ENCODE measurements at places on chromosomes 7 and 10.
A peak's percentile ranks its signal among the peaks of the same experiment; 100 is the strongest.

GRCh38 chr7:18399436-18400235 lies 95.9 kb upstream of the HDAC9 start:
- no peak for DNase-seq

- no peak for DNase-seq
These were observed 595.2 kb downstream of the SDK1 start for GRCh38 chr7:3896169-3896765.

DNA sequence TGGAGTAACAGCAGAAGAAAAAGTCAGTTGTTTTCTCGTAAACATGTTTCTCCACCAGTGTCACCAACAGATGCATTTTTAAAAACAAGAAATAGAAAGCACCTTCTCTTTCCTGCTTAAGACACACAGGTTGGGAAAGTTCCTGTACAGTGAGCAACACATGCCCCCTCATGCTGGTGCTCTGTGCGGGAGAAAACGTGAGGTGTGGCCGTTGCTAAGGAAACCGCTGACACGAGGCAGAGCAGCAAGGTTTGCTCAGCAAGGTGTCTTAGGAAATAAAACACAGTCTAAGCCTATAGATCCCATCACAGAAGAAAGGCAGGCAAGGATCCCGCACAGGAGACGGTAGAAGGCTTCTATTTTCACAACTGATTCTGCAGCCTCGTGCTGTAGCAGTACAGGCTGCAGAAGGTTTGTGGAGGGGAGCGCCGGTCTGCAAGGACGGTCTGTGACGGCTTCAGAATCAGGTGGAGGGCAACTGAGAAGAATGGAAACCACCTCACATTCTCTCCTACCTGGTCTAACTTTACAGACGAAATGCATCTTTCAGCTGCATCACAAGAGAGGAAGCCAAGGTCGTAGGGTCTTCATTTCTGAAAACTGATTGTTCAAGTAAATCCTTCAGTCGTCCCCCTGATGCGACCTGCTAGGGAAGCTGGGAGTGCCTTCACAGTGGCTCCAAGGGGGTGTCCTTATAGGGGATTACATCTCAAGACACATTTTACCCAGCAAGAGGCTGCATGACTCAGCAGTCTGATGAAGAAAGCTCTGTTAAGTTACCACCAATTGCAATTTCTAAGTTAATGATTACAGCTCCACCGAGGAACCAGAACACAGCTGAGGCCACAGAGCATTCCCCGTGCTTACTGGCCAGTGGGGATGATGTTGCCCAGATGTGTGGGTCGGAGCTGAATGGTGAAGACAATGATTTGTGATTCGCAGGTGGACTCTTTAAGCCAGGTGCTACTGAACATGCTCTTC lies 150.7 kb upstream of the KLF14 start:
- DNase-seq: no peak

GRCh38 chr7:73838642-73839041 lies 3.7 kb downstream of the METTL27 start:
- DNase-seq: no peak

GRCh38 chr7:31284106-31284505 lies 56.4 kb downstream of the NEUROD6 start:
- peak; percentile 3 for DNase-seq

- no peak for DNase-seq
These were observed 62.6 kb downstream of the CUL2 start for GRCh38 chr10:35027567-35027966.

- no peak for DNase-seq
These were observed 55.6 kb downstream of the NRF1 start for GRCh38 chr7:129667116-129667515.

- no peak for DNase-seq
These were observed 52.6 kb downstream of the MACC1 start for GRCh38 chr7:20164425-20165145.

- no peak for DNase-seq
These were observed 190.2 kb downstream of the RELN start for GRCh38 chr7:103799298-103799697.

DNA sequence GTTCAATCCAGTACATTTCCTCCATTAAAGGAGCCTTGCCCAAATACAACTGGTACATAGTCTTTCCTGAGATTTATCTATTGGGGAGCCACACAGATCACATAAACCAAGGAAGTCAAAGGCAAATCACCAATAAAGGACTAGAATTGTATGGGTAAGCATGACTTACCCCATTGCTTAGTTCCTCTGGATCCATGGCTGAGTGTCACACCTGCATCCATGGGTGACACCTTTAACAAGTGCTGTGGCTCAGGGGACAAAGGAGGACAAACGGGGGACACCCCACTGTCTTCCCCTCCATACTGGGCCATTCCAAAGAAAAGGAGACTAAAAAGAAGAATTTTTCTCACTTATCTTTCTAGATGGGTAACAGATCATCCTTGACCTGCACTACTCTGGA lies 30.4 kb downstream of the ZNF92 start:
- peak; percentile 4 for DNase-seq

- DNase-seq: no peak
These were observed at the start of gene TUBAL3 for GRCh38 chr10:5404208-5405041. TUBAL3 (minus strand) TSS chr10:5404828; CDS start chr10:5404792, 36 bp downstream.

GRCh38 chr7:43431020-43431595 lies 151.8 kb upstream of the STK17A start:
- no peak for DNase-seq

DNA sequence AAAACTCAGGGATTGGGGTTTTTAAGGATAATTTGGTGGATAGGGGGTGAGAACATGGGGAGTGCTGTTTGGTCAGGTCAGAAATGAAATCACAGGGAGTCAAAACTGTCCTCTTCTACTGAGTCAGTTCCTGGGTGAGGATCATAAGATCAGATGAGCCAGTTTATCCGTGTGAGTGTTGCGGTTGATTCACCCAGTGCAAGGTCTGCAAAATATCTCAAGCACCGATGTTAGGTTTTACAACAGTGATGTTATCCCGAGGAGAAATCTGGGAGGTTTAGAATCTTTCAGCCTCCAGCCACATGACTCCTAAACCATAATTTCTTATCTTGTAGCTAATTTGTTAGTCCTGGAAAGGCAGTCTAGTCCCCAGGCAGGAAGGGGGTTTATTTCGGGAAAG lies 31.7 kb upstream of the AGR2 start:
- DNase-seq: no peak

GRCh38 chr10:122954731-122955050 lies 664 bp upstream of the C10orf88 start:
- no peak for DNase-seq

GRCh38 chr10:114103284-114103683 lies 59.6 kb downstream of the ADRB1 start:
- DNase-seq: peak; percentile 27

- DNase-seq: no peak
These were observed at the start of gene EGFR for GRCh38 chr7:55018361-55019190. EGFR (plus strand) TSS chr7:55019017; CDS start chr7:55019278, 261 bp downstream.

- DNase-seq: peak; percentile 86
These were observed 19.7 kb downstream of the GOLGA7B start for GRCh38 chr10:97869091-97870042.

- DNase-seq: no peak
These were observed 90.4 kb downstream of the ZMIZ1 start for GRCh38 chr10:79159141-79159651.

GRCh38 chr7:42902331-42902730 lies 9.5 kb downstream of the C7orf25 start:
- no peak for DNase-seq

GRCh38 chr7:138868711-138869110 lies 70.7 kb upstream of the ATP6V0A4 start:
- DNase-seq: no peak

GRCh38 chr7:141991140-141991539 lies 4.5 kb upstream of the MGAM start:
- DNase-seq: no peak

DNA sequence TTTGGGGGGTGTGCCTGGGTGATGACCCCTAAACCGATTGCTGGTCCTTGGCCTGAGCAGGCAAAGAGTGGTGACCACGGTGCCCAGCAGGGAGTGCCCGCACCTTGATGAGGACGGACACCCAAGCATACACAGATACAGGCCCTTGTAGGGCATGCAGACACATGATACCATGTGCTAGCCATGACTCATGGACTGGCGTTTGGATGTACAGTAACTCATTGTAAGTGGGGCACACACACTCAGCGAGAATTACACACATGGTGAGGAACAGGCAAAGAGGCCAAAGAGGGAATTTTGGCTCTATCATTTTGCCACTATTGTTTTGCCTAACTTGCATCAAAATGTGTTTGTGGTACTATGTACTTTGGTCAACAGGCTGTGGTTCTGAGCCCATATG lies 24.1 kb downstream of the KAZALD1 start:
- no peak for DNase-seq

GRCh38 chr10:58477122-58477521 lies 35.5 kb upstream of the BICC1 start:
- no peak for DNase-seq

DNA sequence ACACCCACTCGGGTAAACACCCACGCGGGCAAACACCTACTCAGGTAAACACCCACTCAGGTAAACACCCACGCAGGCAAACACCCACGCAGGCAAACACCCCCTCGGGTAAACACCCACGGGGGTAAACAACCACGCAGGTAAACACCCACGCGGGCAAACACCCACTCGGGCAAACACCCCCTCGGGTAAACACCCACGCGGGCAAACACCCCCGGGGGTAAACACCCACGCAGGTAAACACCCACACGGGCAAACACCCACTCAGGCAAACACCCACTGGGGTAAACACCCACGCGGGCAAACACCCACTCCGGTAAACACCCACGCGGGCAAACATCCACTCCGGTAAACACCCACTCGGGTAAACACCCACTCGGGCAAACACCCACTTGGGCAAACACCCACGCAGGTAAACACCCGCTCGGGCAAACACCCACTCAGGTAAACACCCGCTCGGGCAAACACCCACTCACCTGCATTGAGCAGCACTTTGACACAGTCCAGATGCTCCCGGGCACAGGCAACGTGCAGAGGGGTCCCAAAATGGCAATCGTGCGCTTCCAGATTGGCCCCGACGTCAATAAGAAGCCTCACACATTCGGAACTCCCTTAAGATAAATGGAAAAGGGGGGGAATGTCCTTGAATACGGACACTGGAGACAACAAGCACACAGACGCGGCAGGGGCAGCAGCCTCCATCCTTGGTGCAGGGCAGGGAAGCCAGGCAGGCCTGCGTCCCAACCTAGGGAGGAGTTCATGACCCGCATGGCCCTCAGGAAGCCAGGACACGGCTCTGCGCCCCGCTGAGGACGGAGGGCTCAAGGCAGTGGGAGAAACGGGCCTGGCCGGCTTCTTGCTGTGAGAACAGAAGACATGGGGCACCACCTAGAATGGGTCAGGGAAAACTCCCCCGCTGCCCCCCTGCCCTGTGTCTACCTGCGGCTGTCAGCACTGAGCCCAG lies 17.6 kb downstream of the ASB13 start:
- DNase-seq: peak; percentile 33

DNA sequence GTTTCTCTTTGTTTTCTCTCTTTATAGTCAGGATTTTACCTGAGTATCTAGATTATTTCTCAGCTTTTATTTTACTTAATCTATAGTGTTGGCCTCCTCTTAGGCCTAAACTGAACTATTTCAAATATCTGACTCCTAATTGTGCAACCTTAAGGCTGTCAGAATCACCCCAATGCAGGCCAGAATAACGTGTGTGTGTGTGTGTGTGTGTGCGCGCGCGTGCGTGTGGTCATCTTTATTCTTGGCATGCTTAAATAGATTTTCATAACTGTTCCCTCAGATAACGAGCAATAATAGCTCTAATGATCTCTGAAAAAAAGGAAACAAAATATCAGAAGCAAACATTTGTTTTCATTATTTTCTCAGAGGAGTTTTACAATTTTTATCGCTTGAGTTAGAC lies 92.4 kb downstream of the PCDH15 start:
- DNase-seq: no peak

DNA sequence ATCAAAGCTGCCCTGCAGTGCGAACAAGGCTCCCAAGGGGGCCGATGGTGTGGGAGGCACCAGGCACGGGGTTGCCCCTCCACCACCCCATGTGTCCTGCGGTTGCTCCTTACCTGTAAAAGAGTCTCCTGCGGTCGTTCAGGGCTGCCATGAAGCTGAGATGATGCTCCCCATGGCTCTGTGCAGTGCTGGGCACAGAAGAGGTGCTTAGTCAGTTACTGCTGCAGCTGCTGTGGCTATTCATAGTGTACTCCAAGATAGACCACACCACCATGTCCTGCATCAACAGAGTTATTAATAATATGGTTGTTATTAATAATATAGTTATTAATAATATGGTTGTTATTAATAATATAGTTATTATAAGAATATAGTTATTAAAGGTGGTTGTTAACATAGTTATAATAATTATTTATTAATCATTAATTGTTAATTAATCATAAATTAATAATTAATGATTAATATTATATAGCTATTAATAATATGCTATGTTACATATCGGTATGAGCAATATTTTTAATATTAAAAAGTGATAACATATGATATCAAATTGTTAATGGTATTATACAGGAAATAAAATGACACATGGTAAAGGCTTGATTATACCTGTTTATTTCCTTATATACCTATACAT lies 97.0 kb upstream of the PFKP start:
- DNase-seq: no peak

- DNase-seq: no peak
These were observed 625.1 kb upstream of the PCDH15 start for GRCh38 chr10:55426138-55426537.

DNA sequence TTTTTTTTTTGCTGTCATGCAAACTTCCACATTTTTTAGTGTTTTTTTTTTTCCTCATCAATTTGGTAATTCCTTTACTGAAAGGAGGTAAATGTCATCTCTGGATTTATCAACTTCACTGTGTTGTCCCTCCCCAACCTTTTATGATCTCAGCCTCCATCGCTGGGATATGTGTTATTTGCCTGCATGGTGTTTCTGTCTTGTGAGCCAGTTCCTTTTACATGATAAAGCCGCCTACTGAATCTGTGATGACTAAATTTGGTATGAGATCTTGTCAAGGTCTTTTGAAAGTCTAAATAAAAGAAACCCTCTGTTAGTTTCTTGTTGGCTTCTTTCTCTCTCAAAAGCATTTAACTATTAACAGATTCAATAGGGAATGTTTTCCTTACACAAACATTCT lies 39.3 kb downstream of the TAS2R41 start:
- no peak for DNase-seq

DNA sequence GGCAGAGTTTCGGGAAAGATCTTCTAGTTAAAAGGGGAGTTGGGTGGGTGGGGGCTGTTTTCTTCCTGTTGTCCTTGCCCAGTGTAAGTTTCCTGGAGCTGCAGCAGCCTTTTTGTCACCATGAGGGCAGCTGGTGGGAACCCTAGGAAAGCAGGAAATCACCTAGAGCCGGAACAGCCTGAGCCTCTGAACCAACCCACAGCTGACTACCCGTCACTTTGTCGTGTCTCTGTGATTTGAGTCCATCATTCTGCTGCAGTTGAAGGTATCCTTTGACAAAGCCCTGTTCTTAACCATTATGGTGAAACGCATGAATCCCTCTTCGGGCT lies 1.2 kb upstream of the C10orf143 start:
- no peak for DNase-seq

DNA sequence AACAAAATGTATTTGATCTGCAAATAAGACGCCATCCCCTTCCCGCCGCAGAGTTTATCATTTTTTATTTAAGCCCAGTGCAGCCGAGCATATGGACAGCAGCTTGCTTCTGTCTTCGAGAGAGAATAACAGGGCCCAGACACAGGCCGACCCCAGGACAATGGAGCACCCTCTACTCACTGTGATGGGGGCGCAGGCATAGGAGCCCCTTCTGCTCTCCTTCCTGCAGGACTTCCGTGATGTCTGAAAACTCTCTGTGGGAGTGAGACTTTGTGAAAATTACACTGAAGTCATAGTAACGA lies 134.8 kb downstream of the OAT start:
- no peak for DNase-seq

- DNase-seq: no peak
These were observed 40.9 kb downstream of the DLD start for GRCh38 chr7:107931740-107932515.
